ENCODE measurements at places on chromosomes 11 and 22. TPM values are rescaled to one million over a fixed set of nuclear protein-coding genes. Genes with fewer than 3 reads are reported as not detected.

The XPNPEP3 gene
- 14.1 TPM for total RNA-seq

The ADM gene
- total RNA-seq = 235 TPM

The OR56A1 gene
- total RNA-seq = not detected

The TIMP3 gene
- total RNA-seq = 59.7 TPM

The LRP4 gene
- total RNA-seq = 7.9 TPM

The KIRREL3 gene
- 15.7 TPM for total RNA-seq

The MS4A1 gene
- not detected for total RNA-seq

The CRYBA4 gene
- total RNA-seq = not detected

The SUSD2 gene
- total RNA-seq = 4.4 TPM

The OR2AG2 gene
- 17.2 TPM for total RNA-seq

The MAP6 gene
- total RNA-seq = 2.9 TPM

The PICK1 gene
- 87.6 TPM for total RNA-seq

The FAM83F gene
- total RNA-seq = 18.9 TPM

The C11orf16 gene
- not detected for total RNA-seq

The FERMT3 gene
- 14.6 TPM for total RNA-seq

The GAL gene
- 1.9 TPM for total RNA-seq

The SLC25A18 gene
- 0.75 TPM for total RNA-seq

The LINC01488 gene
- total RNA-seq = not detected

The AHNAK gene
- total RNA-seq = 796 TPM

The SF1 gene
- 332 TPM for total RNA-seq

The NTM gene
- 2.1 TPM for total RNA-seq

The TEX54 gene
- not detected for total RNA-seq

The UPK3A gene
- total RNA-seq = not detected

The CSNK2A3 gene
- total RNA-seq = 0.68 TPM

The OR9Q2 gene
- not detected for total RNA-seq

The USH1C gene
- total RNA-seq = 110 TPM

All from transverse colon (tissue), 4 donors.